ENCODE measurements at places on chromosomes 13 and 19.

DNA sequence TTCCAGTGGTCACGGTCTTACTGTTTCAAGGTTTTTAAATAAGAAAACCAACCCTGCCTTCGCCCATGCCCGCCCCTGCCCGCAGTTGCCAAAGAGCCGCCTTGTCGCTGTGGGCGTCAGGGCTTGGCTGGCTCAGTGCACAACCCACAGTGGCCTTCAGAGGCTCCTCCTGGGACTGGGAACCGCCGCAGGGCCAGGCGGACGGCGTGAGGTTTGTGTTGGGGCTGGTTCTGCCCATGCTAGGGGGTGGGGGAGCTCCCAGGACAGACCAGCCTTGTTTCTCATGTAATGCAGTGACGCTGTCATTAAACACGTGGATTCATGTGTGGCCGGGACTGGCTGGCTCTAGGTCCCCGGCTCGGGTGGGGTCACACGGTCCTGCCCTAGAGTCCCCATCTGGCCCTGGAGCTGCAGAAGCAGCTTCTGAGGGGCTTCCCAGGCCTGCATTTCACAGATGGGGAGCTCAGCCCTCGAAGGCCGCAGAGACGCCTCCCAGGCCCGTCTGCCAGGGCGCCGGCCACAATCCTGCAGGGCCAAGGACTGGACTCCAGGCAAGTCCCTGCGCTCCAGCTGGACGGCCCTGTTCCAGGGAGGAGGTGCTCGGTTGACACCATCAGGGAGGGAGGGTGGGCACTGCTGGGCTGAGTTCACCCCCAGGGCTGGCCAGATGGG, 2.4 kb upstream of the TEKTIP1 start:
- DNase-seq: peak; percentile 26

DNA sequence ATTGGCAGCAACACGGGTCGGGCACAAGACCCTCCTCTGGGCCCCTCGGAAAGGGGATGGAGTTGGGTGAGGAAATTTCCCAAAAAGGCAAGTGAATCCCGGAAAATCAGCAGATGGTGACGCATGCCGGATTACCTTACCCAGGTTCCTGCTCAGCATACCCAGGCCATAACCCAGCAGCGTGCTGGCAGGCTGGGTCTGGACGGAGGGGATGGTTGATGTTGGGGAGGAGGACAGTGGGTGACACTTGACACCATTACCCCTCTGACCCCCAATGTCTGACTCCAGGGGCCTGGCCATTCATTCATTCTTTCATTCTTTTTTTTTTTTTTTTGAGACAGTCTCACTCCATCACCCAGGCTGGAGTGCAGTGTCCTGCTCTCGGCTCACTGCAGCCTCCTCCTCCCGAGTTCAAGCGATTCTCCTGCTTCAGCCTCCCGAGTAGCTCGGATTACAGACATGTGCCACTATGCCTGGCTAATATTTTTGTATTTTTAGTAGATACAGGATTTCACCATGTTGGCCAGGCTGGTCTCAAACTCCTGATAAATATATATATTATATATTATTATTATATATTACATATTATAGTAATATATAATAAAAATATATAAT, 799 bp downstream of the PVR start:
- DNase-seq: peak; percentile 50

- no peak for DNase-seq
Measured at GRCh38 chr19:6853868-6854267, 33.5 kb upstream of the ADGRE1 start.

DNA sequence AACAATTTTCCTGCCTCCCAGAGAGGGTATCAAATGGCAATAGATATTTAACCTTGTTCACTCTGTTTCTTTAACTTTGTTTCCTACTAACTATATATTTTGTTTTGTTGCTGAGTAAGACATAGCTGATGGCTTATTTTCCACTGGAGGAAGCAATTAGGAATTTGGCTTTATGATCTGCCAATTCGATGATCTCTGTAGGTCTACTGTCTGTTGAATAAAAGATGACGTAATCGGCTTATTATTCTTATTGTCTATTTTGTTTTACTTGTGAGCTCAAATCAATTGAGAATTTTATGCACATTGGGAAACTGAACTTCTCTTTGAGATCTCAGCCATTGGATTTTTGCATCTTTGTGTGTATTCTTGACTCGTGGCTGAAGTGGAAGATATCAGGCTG, 862.6 kb downstream of the EFNB2 start:
- DNase-seq: no peak

DNA sequence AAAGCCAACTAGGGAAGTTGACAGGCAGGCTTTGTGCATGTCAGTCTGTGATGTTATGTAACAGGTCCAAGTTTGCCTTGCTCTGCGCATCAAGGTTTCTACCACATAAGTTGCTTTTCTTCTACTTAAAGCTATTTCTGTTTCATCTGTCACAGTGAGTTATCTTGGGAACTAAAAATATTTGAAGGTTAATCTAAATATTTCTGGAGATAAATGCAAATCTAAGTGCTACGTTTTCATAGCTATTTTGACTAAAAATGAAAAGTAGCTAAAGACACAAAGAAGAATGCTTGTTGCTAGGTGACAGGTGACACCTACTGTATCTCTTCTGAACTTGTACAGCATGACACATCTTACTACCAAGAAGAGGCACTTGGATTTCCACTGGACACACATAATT, 135.6 kb downstream of the KLF12 start:
- DNase-seq: no peak

DNA sequence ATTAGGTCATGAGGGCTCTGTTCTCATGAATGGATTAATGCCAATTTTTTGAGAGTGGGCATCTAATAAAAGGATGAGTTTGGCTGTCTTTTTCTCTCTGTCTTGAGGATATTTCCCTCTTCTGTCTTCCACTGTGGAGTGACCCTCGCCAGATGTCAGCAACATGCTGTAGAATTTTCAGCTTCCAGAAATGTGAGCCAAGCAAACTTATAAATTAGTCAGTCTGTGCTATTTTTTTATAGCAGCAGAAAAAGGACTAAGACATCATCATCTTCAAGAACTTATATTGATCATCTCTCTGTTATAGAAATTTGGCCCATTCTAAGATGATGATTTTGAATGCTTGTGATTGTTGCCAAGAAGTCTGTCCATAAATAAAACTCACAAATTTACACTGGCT, 431.4 kb downstream of the FGF9 start:
- no peak for DNase-seq

GRCh38 chr13:100520936-100521850, 67.4 kb downstream of the GGACT start:
- no peak for DNase-seq

DNA sequence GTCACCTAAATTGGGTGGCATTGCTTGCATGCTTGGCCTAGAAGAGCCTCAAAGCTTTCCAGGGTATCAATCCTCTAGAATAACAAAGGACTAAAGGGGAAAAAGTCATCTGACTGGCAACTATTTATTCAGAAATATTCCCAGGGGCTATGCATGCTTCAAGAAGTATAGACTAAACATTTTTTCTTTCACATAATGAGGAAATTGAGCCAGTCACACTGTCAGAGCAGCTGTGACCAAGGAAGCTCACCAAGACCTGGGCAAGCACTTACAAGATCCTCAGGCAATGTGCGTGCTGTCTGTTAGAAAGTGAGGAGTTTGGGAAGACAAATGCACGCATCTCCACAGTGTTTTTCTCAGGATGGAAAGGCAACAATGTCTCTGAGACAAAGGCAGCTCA, 747.2 kb downstream of the DIAPH3 start:
- DNase-seq: no peak

GRCh38 chr19:843836-844545, 3.2 kb downstream of the PRTN3 start:
- DNase-seq: no peak

- no peak for DNase-seq
Measured at GRCh38 chr13:109880371-109881346, 94.3 kb upstream of the IRS2 start.

DNA sequence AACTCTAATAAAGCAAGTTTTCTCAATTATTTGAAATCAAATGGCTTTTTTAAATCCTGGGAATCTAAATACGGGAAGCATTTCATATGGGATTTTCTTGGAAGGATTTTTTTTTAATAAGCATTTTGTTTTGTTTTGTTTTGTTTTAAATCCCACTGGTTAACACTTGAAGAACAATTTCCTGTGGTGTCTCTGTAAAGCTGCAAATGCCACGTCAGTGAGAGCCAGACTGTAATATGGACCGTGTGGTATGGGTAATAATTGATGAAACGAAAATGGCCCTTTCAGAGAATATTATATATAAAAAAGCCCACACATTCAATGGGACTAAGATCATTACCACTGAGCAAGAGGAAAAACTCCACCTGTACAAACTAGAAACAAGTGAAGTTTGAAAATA, 33.9 kb upstream of the MIR17HG start:
- DNase-seq: no peak

DNA sequence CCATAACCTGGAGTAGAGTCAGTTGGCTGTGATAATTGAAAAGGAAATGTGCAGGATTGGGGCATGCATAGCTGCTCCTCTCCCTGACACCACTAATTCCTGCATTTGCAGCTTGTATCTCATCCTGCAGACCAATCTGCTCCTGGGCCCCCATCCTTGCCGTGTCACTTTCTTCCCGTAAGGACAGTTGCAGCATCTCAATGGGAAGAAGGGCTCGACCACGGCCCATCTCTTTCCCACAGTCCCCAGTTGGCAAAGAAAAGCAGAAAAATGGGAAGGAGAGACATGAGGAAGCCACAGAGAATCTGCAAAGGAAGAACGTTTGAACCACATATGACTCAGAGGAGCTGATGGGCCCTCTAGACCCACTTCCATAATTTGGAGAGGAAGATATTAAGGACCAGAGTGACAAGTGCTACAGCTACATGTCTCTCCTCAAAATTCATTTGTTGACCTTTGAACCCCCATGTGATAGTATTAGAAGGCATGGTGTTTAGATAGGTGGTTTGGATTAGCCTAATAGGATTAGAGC, 1.8 kb upstream of the SIGLEC12 start:
- no peak for DNase-seq

DNA sequence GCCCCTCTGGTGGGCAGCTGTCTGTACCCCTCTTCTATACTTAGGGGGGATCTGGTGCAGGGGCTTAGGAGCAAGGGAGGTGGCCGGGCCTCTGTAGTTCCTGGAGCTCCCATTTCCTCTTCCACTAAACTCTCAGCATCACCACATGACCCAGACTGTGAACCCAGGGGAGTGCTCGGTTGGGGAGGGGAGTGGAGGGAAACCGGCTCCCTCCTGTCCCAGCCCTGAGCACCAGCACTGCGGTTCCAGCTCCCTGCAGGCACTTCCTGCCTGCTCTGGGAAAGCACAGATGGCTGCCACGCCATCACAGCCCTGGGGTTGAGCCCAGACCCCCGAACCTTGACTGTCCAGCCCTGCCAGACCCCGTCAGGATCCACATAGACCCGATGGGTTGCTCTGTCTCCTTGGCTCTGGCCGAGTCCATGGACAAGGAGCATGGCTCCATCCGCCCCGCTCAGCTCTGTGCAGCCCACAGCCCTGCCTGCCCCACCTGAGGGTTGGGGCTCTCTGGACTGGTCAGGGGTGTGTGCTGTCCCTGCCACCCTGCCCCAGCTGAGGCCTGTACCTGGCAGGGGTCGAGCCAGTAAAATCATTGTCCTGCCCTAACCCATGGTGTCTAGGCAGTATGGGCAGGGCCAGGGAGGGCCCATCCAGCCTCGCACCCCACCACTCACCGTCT, 36.0 kb upstream of the SLC7A10 start:
- no peak for DNase-seq

- no peak for DNase-seq
Measured at GRCh38 chr19:50300051-50300450, 29.1 kb downstream of the KCNC3 start.

DNA sequence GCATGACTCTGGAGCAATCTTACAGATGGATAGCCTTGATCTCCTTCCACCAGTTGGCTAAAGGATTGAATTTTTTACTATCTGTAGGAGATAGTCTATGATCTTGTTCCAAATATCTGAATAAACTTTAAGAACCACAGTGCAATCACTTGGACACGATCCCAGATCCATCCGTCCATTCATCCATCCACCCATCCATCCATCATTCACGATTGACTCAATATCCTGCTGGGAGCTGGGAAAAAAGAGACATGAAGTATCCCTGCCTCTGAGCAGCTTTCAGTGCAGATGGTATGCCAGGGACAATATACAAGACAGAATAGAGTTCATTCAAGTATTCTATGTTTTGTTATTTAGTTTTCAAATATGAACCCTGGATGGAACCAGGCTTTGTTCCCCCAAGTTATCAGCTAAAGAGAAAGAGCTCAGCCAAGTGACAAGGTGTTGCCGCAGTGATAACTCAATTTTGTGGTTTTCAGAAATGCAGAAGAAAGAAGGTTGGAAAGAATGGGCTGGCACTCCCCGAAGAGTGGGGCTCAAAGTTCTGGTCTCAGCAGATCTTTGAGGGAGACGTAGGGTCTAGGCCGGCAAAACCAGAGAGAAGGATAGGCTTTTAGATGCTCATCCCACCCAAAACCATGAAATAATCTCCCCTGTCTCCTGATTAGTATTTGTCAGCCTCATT, 66.3 kb downstream of the IRS2 start:
- no peak for DNase-seq

DNA sequence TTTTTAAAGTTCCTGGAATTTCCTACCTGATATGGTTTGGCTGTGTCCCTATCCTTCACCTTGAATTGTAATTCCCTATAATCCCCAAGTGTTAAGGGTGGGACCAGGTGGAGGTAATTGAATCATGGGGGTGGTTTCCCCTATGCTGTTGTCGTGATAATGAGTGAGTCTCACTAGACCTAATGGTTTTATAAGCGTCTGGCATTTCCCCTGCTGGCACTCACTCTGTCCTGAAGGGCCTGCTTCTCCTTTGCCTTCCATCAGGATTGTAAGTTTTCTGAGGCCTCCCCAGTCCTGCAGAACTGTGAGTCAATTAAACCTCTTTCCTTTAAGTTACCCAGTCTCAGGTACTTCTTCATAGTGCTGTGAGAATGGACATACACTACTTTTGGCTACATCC, 298.7 kb downstream of the HS6ST3 start:
- DNase-seq: no peak

GRCh38 chr13:73702419-73703071, 431.7 kb downstream of the KLF12 start:
- DNase-seq: no peak

- DNase-seq: no peak
Measured at GRCh38 chr19:31174948-31175347, 174.3 kb downstream of the TSHZ3 start.

GRCh38 chr19:17946965-17947784, 14.4 kb downstream of the CCDC124 start:
- no peak for DNase-seq

DNA sequence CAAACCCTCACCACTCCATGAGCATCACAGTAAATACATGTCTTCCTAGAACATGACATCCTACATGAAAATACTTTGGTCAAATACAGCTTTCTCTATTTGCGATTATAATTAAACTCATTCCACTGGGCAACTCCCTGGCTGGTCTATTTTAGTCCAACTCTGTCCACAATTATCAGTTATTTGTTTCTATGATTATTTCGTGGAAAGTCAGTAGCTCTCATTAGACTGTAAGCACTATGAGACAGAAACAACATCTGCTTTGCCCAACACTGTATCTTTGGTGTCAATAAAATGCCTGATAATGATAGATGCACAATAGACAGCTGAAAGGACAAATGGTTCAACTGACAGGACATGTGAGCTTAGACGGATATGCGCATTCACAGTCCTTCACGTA, 292.0 kb downstream of the KLF12 start:
- no peak for DNase-seq

- peak; percentile 78 for DNase-seq
Measured at GRCh38 chr19:18915639-18916038, 3.5 kb downstream of the COPE start.

- no peak for DNase-seq
Measured at GRCh38 chr19:4896372-4896771, 6.3 kb downstream of the ARRDC5 start.

Data from BE2C (cell line).